ENCODE measurements at places on chromosomes 13 and 19. TPM values are rescaled to one million over a fixed set of nuclear protein-coding genes. Genes with fewer than 3 reads are reported as not detected.

GRCh38 chr13:34719060-34719875 lies 222.8 kb upstream of the NBEA start:
- H3K36me3 ChIP-seq: no peaks in the 10 kb centered on the region
- no peaks in the 10 kb centered on the region for H3K4me1 ChIP-seq
- no peak overlapping the region for H3K27ac ChIP-seq
- no peak overlapping the region for H3K4me3 ChIP-seq
- no peak for DNase-seq
- peaks cover 1% of the 10 kb centered on the region for H3K27me3 ChIP-seq

GRCh38 chr13:36606060-36606459 lies 67.8 kb upstream of the SERTM1 start:
- no peak overlapping the region for H3K4me3 ChIP-seq
- DNase-seq: no peak
- H3K27me3 ChIP-seq: no peaks in the 10 kb centered on the region
- H3K36me3 ChIP-seq: no peaks in the 10 kb centered on the region
- no peak overlapping the region for H3K27ac ChIP-seq

- H3K36me3 ChIP-seq: peaks cover 7% of the 10 kb centered on the region
- DNase-seq: no peak
- peaks cover 22% of the 10 kb centered on the region for H3K4me1 ChIP-seq
- H3K27me3 ChIP-seq: no peaks in the 10 kb centered on the region
Measured at GRCh38 chr13:42041684-42042035, 6.8 kb upstream of the DGKH start.

DNA sequence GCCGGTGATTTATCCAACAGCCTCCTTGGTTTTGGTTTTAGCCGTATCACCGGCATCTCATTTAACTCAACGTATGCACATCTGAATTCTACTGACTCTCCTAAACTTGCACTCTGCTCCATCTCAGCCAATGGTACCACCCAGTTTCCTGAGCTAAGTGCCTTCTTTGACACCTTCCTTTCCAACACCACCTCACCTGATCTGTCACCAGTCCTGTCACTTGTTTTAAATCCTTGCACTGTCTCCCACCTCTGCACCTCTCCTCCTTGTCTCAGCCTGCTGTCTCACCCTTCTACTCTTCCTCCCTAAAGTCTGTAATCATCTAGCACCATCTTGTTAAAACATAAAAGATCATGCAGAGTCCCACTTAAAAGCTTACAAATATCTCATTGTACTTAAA lies 28.1 kb upstream of the TPT1 start:
- no peak overlapping the region for H3K4me3 ChIP-seq
- peaks cover 11% of the 10 kb centered on the region for H3K36me3 ChIP-seq
- no peak for DNase-seq
- peaks cover 42% of the 10 kb centered on the region for H3K4me1 ChIP-seq

- DNase-seq: no peak
- no peak overlapping the region for H3K27ac ChIP-seq
- no peak overlapping the region for H3K4me3 ChIP-seq
- H3K4me1 ChIP-seq: peaks cover 5% of the 10 kb centered on the region
- no peaks in the 10 kb centered on the region for H3K36me3 ChIP-seq
- no peaks in the 10 kb centered on the region for H3K27me3 ChIP-seq
Measured at GRCh38 chr19:41811036-41811435, 14.6 kb downstream of the CEACAM3 start.

GRCh38 chr19:35208121-35208520 lies 20.4 kb downstream of the FAM187B start:
- H3K4me3 ChIP-seq: no peak overlapping the region
- no peaks in the 10 kb centered on the region for H3K36me3 ChIP-seq
- peak overlapping the region; percentile 92 for H3K27ac ChIP-seq
- peaks cover 78% of the 10 kb centered on the region for H3K4me1 ChIP-seq
- no peaks in the 10 kb centered on the region for H3K27me3 ChIP-seq
- DNase-seq: peak; percentile 21

DNA sequence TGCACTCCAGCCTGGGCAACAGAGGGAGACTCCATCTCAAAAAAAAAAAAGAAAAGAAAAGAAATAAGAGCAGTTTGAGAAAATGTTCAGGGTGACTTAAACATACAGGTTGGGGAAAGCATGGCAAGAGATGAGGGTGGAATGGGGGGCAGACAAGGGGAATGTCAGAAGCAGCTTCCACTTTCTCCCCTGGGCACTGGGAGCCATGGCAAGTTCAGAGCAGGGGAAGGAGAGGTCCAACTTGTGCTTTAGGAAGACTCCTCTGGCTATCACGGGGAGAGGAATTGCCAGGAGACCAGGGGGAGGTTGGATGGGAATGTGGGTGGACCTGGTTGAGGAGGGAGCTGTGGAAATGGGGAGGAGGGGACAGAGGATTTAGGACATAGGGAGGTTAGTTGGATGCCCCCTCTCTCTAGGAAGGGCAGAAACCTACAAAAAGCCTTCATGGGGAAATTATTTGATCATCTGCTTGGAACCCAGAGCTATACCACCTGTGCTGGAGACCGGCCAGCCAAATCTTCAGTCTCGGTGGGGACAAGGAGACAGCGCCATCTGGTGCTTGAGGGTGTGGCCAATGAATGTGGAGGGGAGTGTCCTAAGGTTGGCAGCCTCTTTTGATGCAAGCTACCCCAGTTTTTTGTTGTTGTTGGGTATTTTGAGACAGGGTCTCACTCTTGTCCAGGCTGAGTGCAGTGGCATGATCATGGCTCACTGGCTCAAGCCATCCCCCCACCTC lies 7.3 kb upstream of the STRN4 start:
- peaks cover 5% of the 10 kb centered on the region for H3K4me1 ChIP-seq
- no peak overlapping the region for H3K27ac ChIP-seq
- H3K4me3 ChIP-seq: no peak overlapping the region
- peak; percentile 88 for DNase-seq
- H3K36me3 ChIP-seq: peaks cover 6% of the 10 kb centered on the region

GRCh38 chr13:89115307-89115706 lies 1444.1 kb downstream of the SLITRK5 start:
- no peaks in the 10 kb centered on the region for H3K27me3 ChIP-seq
- no peak overlapping the region for H3K27ac ChIP-seq
- no peaks in the 10 kb centered on the region for H3K4me1 ChIP-seq

- peak overlapping the region; percentile 79 for H3K27ac ChIP-seq
- H3K4me3 ChIP-seq: peak overlapping the region; percentile 92
- no peak for DNase-seq
- H3K36me3 ChIP-seq: peaks cover 3% of the 10 kb centered on the region
- H3K27me3 ChIP-seq: no peaks in the 10 kb centered on the region
Measured at GRCh38 chr13:52449331-52450011, 963 bp downstream of the VPS36 start.

DNA sequence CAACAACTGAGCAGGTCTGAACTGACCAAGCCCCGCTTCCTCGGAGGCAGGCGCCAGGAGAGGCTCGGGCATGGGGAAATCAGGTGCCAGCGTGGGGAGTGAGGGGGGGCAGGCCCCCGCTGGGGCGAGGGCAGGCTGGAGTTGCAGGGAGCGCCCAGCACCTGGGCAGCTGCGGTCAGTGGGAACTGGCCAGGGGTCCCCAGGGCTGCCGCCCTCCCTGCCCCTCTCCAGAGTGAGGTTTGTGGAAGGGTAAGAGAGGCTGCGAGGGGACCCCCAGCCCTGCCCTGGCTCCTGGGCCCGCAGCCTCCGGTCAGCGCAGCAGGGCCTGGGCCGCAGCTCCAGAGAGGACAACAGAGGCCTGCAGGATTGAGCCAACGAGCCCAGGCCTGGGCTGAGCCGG lies 32.5 kb downstream of the PIP5K1C start:
- H3K36me3 ChIP-seq: no peaks in the 10 kb centered on the region
- no peaks in the 10 kb centered on the region for H3K27me3 ChIP-seq
- DNase-seq: no peak
- no peak overlapping the region for H3K4me3 ChIP-seq
- H3K4me1 ChIP-seq: peaks cover 18% of the 10 kb centered on the region

GRCh38 chr13:95356916-95357315 lies 55.7 kb upstream of the ABCC4 start:
- H3K36me3 ChIP-seq: no peaks in the 10 kb centered on the region
- no peaks in the 10 kb centered on the region for H3K4me1 ChIP-seq
- peaks cover 2% of the 10 kb centered on the region for H3K27me3 ChIP-seq
- DNase-seq: no peak

- H3K27me3 ChIP-seq: no peaks in the 10 kb centered on the region
- peak; percentile 23 for DNase-seq
- no peaks in the 10 kb centered on the region for H3K36me3 ChIP-seq
- no peak overlapping the region for H3K27ac ChIP-seq
- no peak overlapping the region for H3K4me3 ChIP-seq
Measured at GRCh38 chr19:41205995-41206394, 13.0 kb downstream of the CYP2S1 start.

- H3K27ac ChIP-seq: no peak overlapping the region
- H3K4me3 ChIP-seq: no peak overlapping the region
Measured at GRCh38 chr19:33621065-33621785, 528 bp upstream of the CHST8 start.

ZNF582 gene
- 1.1 TPM for total RNA-seq

MAU2 gene
- total RNA-seq: 38.6 TPM

STOML3 gene
- total RNA-seq: not detected

ELSPBP1 gene
- not detected for total RNA-seq

CYP4F11 gene
- total RNA-seq: not detected

Measured in activated naive CD4-positive, alpha-beta T cell treated with anti-CD3 and anti-CD28 coated beads for 36 hours (primary cell).